ENCODE measurements at places on chromosomes 5 and 9.

DNA sequence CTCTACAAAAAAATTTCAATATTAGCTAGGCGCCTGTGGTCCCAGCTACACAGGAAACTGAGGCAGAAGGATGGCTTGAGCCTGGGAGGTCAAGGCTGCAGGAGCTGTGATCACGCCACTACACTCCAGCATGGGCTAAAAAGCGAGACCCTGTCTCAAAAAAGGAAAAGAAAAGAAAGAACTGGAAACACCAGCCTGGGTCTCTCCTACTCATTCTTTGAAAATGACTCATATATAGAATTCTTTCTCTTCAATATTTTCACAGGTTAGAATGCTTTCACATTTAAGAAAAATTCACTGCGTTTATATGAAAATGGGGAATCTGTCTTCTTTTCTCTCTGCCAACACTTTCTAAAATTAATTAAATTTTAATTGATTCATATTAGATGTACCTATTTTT lies 115.6 kb downstream of the TRPM6 start:
- DNase-seq: no peak

GRCh38 chr5:59768152-59769040 lies 125.1 kb downstream of the PDE4D start:
- peak; percentile 43 for DNase-seq

GRCh38 chr5:123037104-123037418 lies 536 bp upstream of the PPIC start:
- no peak for DNase-seq

GRCh38 chr9:119986205-119986604 lies 593.8 kb downstream of the CDK5RAP2 start:
- peak; percentile 46 for DNase-seq

DNA sequence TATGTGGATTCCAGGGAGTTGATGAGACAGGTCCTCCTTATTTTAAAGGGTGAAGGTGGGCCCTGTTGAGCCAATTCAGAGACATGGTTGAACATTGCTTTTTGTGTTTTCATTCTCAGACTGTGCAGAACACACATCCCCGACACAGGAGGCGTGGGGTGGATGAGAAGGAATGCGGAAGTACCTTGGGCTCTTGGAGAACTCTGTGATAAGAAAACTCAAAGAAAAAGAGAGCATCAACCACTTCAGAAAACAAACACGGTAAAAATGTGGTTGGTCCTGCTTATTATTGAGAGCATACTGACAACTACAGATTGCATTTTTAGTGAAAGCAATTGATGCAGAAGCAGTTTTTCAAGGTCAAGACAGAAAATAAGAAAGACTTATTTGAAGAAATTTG lies 659.8 kb downstream of the IRX1 start:
- no peak for DNase-seq

GRCh38 chr5:110105692-110106091 lies 416.0 kb downstream of the MAN2A1 start:
- peak; percentile 1 for DNase-seq

GRCh38 chr5:110517396-110517795 lies 209.1 kb downstream of the TMEM232 start:
- no peak for DNase-seq

- DNase-seq: no peak
Observed at GRCh38 chr5:171424726-171425125, 5.3 kb downstream of the FGF18 start.

GRCh38 chr9:98790842-98791607 lies 5.3 kb downstream of the ANKS6 start:
- no peak for DNase-seq

GRCh38 chr5:24535646-24536045 lies 109.1 kb downstream of the CDH10 start:
- DNase-seq: no peak

DNA sequence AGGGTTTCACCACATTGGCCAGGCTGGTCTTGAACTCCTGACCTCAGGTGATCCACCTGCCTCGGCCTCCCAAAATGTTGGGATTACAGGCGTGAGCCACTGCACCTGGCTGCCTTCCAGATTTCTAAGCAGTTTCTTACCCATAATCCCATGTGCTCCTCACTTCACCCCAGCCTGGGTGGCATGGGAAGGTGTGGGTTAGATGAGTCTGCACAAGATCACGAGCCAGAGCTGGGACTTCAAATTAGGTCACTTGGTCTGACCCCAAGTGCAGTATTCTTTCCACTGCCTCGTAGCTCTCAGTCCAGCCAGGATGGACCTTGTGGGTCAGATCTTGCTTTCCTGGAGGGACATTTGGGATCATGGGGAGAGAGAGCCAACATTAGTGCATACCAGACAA lies 37.5 kb upstream of the STRBP start:
- no peak for DNase-seq

GRCh38 chr5:8461543-8461942 lies 592.6 kb downstream of the MTRR start:
- DNase-seq: no peak

- DNase-seq: no peak
Observed at GRCh38 chr5:150320044-150320613, 17.4 kb upstream of the ARSI start.

DNA sequence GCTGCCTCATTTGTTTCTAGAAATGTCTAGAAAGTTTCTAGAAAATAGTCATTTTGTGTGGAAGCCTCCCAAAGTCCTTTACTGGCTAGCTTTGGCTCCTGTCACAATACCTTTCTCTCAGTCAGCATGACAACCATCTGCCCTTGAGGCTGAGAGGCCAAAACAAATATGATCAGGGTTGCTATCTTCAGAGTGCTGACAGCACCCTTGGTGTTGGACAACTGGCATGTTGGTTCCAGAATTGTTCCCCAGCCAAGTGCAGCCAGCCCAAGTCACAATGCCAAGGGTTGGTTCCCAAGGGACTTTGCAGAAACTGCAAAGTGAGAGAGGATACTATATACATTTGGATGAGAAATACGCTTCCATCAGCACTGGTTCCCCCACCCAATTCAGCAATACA lies 140.9 kb upstream of the GAS1 start:
- DNase-seq: no peak

GRCh38 chr5:139403418-139403786 lies 487 bp downstream of the SPATA24 start:
- no peak for DNase-seq

DNA sequence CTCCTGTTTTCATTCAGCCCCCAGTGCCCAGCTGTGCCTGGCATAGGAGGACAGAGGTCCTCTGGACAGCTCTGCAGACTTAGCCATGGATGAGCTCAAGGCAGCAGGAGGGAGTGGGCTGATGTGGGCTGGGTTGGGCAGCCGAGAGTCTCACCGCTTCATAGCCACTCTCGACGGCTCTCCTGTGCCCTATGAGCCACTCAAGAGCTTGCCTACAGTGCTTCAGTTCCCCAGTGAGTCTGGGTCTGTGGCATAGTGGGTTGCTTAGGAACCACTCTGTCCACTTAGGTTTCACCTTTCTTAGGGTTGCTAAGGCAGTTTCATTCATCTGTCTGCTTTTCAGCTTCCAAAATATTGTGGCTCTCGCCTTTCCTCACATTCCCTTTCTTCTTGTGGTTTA lies 296.8 kb downstream of the ICE1 start:
- DNase-seq: peak; percentile 41

DNA sequence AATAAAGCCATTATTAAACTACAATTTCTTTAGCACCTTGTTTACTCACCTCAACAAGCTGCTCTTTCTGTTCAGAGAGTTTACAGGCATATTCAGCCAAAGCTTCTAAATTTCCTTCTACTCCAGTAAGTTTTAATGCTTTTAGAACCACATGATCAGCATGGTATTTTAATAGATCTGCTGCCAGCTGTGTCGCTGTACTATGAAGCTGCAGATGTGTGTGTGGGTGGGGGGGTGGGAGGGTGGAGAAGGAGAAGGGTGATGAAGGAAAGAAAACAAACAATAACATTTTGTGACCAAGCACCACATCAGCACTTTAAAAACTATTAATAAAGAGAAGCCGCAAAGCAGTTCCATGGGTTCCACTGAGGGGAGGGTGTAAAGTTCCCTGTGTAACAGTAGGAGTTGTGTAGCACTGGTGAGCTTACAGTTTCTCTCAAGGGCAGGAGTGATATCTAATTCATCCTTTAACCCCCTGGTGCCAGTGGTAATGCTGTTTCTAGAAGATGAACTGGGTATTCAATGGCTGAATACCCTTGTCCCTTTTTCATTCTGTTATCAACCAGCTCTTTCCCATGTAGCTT lies 38.5 kb downstream of the ABITRAM start:
- no peak for DNase-seq

DNA sequence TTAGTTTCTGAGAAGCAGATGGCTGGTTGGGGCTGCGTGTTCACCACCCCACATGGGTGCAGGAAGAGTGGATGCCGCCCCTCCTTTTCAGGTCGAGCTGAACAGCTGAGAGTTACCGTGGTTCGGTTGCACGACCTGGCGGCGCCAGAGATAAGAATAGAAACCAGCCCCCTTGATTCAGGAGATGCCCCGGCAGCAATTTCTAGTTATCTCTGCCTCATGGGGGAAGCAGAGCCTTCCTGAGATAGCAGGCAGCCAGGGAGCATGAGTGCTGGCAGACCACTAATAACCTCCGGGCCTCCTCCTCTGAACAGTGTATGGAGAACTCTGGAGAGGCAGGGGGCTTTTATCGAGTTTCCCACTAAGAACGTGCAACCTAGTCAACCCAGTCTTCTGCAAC lies 177.8 kb downstream of the NSG2 start:
- no peak for DNase-seq

DNA sequence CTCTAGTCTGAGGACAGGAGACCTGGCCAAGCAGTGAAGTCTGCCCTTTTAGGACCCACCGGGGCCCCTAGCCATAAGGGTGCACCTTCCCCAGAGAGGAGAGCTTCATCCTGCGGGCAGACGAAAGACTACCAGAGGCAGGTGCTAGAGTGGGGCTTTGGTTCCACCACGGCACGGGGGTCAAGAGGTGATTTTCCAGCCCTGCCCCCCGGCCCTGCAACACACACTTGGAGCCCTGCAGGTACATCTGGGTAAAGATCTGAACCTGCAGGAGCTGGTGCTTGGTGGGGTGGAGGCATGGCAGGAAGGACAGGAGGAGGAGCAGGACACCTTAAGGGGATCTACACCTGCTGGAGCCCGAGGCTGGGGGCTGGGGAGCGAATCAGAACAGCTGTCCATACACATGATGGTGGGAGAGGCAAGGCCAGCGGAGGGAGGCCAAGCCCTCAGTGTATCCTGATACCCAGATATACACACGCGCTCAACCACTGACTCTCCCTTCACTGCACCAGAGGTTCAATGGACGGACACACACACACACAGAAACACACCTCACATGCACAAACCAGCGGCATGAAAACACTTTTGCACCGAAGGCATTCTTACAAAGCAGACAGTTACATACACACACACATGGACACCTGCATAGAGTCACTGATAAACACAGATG lies 98.4 kb upstream of the MVB12B start:
- DNase-seq: no peak

DNA sequence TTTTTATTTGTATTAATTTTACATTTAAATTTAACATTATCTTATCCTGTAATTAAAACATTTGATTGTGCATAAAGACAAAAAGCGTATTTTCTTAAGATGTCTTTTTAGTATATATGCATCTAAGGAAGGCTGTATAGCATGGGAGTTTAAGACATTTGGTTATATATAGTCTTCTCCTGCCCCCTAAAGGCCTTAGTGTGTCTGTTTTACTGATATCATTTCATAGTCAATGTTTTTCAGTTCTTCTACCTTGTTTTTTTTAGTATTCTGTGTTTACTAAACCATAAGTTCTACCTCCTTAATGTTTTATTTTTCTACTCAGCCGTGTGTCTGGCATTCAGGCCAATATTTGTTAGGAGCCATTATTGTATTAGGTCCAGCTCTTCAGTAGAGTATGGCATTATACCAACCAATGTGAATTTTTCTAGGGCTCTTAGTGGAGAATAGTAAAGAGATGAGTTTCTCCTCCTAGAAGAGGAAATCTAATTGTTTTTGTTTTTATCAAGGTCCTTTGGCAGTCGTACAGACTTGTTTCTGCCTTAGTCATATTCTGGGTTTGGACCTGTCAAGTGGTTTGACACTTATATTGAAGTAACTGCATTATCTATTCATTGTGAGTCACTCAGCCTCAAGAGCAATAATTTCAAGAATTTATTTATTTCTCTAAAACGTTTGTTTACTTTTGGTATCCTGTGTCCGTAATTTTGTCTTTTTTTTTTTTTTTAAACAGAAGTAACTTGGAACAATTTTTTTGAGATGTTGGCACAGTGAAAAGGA lies 74.8 kb downstream of the SLF1 start:
- DNase-seq: peak; percentile 5

DNA sequence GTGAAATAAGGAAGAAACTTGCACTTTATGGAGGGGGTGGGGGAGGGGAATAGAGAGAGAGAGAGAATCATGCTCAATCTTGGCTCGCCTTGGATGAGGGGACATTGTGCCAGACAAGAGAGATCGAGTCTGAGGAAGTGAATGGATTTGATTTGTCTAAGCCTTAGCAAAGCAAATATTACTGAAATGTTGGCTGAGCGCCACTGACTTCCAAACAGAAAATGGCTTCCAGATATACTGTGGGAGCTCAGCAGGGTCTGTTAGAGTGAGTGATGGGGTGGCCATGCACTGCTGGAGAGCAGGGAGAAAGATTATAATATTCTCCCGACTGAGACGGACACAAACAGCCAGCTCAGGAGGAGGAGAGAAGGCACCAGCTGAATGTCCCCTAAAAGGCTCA lies 34.5 kb downstream of the BRINP1 start:
- peak; percentile 64 for DNase-seq

- no peak for DNase-seq
Observed at GRCh38 chr9:98999152-98999525, 55.4 kb downstream of the COL15A1 start.

DNA sequence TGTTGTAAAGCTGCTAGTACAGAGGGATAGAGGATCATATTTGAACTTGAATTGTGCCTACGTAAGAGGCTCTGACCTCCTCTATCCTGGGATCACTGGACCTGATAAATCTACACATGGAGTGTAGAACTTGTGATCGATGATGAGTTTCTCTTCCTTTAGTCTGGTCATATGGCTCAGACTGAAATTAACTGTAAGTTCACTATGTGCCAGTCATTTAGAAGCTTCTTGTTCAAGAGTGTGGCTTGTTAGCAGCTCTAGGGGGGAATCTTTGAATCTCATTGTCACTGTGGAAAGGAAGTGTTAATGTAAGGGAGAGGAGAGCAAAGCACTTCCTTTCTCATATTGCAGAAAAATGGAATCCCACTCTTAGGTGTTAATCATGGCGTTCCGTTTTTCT lies 12.1 kb downstream of the ZBTB34 start:
- DNase-seq: no peak

DNA sequence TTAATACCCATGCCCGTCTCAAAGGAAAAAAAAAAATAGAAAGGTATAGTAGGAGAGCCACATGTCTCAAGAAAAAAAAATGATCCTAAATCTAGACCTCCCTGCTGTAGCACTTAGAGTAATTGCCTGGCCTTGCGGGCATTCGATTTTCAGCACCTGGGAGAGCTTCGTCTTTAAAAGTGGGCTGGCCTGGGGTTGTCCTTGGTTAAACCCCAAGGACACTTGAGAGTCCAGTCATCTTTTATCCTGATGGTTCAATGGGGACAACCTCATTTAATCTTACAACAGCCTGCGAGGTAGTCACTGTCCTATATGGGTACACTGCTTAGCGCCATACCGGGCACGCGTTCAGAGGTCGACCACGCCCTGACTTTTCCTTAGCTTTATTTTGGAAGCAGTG lies 60.1 kb downstream of the MAT2B start:
- DNase-seq: no peak
